GDM1 (cell line): ENCODE measurements at places on chromosomes 11 and 22.
A peak's percentile ranks its signal among the peaks of the same experiment; 100 is the strongest.

GRCh38 chr11:102010776-102011494 is 36.3 kb upstream of the CFAP300 start:
- DNase-seq: no peak

DNA sequence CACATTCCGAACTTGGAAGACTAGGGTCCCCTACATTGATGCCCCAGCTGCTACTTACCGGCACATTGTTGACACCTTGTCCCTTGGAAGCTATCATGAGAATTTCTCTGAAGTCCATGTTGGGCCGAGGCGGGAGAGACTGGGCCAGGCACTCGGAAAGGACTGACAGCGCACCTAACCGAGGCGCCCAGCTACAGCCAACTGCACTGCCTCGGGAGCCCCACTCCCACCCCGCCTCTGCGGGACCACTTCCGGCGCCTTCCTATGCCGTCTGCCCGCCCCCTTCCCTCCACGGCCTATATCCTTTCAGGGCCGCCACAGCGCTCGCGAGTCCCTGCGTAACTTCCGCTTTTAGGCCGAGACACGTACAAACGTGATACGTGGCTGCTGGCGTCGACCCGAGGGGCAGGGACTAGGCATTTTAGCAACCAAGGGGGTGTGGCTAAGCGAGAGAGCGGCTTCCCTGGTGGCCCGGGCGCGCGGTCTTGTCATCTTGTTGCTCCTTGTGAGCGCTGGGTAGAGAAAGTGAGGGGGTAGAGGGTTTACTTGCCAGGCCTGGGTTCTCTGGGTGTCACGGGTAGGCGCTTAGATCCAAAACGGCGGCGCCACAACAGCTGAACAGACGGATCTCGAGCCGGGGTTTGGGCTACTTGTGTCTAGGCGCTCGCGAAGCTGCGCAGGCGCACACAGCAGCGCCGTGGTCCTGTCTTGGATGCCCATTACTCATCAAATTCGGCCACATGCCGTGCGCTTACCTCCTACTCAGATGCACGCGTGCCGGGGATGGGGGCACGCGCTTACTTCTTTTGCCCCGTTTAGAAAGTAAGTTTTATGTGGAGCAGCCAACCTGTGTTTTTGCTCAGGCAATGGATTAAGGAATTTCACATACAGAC is at the start of gene SPTY2D1:
Gene SPTY2D1, minus strand, starts transcription at position 203 of the 893 bp plus-strand sequence. Its CDS starts 85 bp downstream, at position 118.
- peak; percentile 99 for DNase-seq

- DNase-seq: no peak
Measured at GRCh38 chr11:47523490-47524225, 29.3 kb downstream of the CELF1 start.

- no peak for DNase-seq
Measured at GRCh38 chr22:49561976-49562375, 265.7 kb downstream of the BRD1 start.

DNA sequence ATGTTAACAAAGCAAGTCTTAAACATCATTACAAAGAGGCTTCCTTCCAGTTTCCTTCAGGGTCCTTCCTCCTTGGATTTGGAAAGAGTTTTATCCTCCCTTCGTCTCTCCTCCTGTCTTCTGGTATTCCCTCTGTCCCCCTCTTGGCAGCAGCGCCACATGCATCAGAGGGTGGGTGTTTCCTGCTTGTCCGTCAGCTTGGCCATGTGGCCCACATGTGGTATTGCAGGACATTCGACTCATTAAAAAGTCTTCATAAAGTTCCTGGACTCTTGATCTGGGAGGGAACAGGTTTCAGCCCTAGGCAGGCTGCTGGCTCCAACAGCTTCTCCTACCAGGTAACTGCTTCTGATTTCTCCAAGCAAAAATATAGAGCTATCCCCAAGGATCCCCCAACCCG is 189.8 kb downstream of the CSNK2A3 start:
- no peak for DNase-seq

- DNase-seq: no peak
Measured at GRCh38 chr11:134223121-134223520, 646 bp downstream of the NCAPD3 start.

- peak; percentile 13 for DNase-seq
Measured at GRCh38 chr11:72493426-72494108, 59.2 kb upstream of the CLPB start.

DNA sequence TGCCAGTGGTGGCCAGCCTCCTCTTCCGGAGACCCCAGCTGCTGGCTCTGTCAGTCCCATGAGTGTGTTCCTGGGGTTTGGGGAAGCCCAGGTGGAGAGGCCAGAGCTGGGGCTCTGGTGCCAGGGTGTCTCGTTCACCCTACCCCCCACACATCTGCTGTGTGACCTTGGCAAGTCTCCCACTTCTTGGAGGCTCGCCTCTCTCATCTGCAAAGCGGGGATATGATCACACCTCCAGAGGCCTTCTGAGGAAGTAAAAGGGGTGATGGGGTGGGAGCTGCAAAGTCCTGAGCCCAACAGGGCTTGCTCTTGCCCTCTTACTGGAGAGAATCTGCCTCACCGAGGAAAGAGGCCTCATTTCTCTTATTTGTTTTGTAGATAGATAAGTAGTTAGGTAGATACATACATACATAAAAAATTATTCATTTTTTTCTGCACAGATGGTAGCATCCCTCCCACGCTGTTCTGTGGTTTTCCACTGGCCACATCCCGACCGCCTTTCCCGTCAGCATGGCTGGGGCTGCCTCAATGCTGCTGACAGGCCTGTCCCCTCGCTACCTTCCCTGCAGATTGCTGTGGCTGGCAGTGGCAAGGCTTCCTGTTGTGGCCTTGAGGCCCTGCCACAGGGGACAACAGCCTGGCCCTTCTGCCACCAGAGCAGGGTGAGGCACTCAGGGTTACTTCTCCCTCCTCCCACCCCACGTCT is 23.9 kb downstream of the MYO7A start:
- DNase-seq: peak; percentile 96

DNA sequence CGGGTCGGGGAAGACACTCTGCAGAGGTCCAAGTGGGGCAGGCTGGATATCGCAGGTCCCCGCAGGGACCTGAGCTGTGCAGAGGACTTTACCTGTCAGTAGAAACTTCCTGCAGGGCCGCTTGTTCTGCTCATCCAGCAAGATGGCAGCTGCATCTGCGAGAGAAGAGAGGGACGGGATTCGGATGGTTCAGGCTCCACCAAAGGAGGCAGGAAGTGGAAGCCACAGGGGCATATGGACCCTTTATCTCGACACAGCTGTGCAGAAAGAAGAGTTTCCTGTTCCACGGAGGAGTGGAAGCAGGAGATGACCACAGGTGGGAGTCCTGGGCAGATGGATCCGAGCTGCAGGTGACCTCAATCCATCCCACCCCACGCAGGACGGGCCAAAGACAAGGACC is 22.5 kb downstream of the CABP7 start:
- DNase-seq: no peak

DNA sequence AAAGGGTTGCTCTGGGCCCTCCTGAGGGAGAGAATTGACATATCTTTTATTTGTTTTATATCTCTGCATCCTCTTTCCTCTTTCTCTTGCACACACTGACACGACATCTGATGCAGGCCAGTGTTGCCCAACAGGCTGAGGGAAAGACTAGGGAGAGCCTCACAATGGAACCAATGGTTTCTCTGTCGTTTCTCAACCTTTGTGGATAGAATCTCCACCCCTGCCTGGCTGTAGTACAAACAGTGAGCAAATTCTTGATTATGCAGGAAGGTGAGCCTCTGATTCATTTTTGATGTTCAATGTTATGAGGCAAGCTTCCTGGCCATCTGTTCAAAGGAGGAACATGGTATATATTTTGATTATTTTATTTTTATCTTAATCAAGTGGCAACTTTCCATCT is 49.8 kb upstream of the PLET1 start:
- no peak for DNase-seq

DNA sequence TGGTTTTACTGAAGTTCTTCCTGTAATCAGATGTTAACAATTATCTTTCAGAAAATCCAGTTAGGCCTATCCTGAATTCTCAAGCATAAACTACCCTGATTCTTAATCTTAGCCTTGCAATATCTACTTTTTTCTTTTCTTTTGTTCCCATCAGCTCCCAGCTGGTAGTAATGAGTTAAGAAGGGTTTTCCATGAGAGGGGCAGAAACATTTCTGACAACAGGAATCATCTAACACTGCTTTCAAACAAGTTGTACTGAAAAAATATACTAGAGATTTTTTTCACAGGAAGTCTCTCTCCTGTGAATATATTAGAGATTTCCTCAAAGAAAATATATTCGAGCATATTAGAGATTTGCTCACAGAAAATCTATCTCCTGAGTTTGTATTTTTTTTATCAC is 3.3 kb upstream of the TRIM6 start:
- DNase-seq: no peak

GRCh38 chr11:18193010-18193409 is 20.4 kb downstream of the MRGPRX4 start:
- no peak for DNase-seq

DNA sequence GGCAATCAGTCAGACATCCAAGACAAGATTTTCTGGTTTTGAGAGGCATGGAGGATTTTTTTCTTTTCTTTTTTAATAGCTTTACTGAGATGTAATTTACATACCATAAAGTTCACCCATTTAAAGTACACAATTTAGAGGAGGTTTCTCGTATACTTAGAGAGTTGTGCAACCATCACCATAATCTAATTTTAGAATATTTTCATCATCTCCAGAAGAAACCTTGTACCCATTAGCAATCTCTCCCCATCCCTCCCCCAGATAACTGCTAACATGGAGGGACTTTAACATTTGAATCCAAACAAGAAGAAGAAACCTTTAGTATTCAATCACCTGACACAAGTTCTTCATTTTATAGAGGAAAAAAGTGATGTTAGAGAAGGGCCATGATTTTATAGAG is 83.6 kb downstream of the CLPB start:
- DNase-seq: no peak
